ENCODE measurements at places on chromosomes 6 and 20. TPM values are rescaled to one million over a fixed set of nuclear protein-coding genes. Genes with fewer than 3 reads are reported as not detected.

MAD2L1BP gene
- 33.4 TPM for total RNA-seq

RIN2 gene
- total RNA-seq = 48.9 TPM

PSORS1C2 gene
- total RNA-seq = not detected

VSX1 gene
- total RNA-seq = not detected

LST1 gene
- not detected for total RNA-seq

KIAA0408 gene
- total RNA-seq = 1.5 TPM

HRH3 gene
- not detected for total RNA-seq

SEL1L2 gene
- not detected for total RNA-seq

FOXF2 gene
- under 0.01 TPM for total RNA-seq

SAMD5 gene
- total RNA-seq = 0.88 TPM

BHLHE23 gene
- not detected for total RNA-seq

POU5F1 gene
- 0.51 TPM for total RNA-seq

BTN1A1 gene
- total RNA-seq = not detected

SLC12A5 gene
- total RNA-seq = 0.30 TPM

OTOR gene
- total RNA-seq = not detected

UFL1 gene
- 34.4 TPM for total RNA-seq

KCNK16 gene
- total RNA-seq = not detected
